ENCODE measurements at places on chromosomes 3 and 15.
A peak's percentile ranks its signal among the peaks of the same experiment; 100 is the strongest.

- no peak for DNase-seq
Observed at GRCh38 chr3:180135101-180135500, 98.4 kb upstream of the PEX5L start.

GRCh38 chr3:119417771-119418512 is 45.5 kb downstream of the TMEM39A start:
- no peak for DNase-seq

DNA sequence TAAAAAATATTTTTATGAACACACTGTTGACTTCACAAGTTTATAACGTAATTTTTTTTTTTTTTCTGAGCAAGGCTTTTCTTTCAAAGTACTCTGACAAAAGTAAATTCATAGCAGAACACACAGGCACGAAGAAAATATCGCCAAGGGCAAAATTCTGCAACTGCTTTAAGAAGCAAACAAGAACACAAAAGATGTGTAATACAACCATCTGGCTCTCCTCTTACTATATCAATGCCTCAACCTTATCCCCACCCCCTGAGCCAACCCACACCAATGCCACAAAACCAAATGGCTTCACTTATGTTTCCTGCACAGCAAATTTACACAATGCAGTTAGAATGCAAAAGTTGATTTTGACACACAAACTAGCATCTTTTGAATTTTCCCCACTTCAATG is 274.2 kb downstream of the FOXP1 start:
- DNase-seq = peak; percentile 74

GRCh38 chr3:45120359-45121158 is 25.6 kb downstream of the CDCP1 start:
- DNase-seq = peak; percentile 54

GRCh38 chr3:74129056-74129455 is 485.4 kb downstream of the CNTN3 start:
- no peak for DNase-seq

- DNase-seq = no peak
Observed at GRCh38 chr3:13236557-13237173, 163.4 kb upstream of the IQSEC1 start.

DNA sequence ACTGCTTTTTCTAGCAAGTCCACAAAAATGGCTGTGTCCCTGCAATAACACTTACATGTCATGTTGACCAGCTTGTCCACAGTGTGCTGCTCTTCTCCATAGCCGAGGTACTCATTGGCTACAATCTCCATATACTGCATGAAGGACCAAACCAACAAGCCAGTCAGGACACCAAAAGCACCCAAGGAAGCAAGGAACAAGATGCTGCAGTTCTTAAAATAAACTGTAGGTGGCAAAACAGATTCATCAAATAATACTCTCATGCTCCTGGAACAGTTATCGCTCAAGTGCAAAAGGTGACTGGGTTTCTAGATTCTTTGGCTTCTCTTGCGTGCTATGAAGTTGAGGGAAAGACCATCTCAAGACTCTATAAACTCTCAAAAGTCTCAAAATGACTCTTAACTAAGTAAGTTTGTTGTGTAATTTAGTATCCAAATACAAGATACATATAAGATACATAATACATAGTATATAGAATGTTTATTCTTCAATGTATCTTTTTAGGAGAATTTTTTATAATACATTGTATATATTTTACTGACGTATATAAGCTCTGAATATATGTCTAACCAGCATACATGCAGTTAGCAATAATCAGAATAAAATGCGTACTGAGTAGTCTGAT is 57.0 kb downstream of the NEK10 start:
- DNase-seq = peak; percentile 84

DNA sequence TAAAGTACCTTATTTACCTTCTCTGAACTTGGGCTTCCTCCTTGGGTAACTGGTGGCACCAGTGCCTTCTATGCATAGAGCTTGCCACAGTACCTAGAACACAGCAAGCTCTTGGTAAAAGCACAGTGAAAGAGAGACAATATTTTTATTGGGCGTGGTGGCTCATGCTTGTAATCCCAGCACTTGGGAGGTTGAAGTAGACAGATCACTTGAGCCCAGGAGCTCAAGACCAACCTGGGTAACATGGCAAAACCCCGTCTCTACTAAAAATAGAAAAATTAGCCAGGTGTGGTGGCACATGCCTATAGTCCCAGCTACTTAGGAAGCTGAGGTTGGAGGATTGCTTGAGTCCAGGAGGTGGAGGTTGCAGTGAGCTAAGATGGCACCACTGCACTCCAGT is 285.1 kb downstream of the PTPRG start:
- no peak for DNase-seq

DNA sequence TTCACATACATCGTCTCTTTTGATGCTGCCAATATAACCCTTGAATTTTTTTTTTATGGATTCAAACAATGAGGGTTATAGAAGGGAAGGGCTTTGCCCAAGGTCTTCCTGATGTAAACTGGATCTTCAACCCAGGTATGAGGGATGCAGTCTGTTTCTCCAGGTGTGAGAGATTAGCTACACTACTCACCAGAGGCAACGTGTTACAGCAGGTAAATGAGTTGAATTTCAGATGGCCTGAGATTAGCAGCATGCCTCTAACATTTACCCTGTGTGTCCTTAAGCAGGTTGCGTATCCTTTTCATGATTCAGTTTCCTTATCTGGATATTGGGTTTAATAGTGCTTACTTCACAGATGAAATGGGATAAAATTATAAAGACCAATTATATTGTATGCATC is 1.9 kb downstream of the RTP4 start:
- DNase-seq = no peak

GRCh38 chr15:80936288-80937078 is 53.1 kb downstream of the MESD start:
- DNase-seq = no peak

DNA sequence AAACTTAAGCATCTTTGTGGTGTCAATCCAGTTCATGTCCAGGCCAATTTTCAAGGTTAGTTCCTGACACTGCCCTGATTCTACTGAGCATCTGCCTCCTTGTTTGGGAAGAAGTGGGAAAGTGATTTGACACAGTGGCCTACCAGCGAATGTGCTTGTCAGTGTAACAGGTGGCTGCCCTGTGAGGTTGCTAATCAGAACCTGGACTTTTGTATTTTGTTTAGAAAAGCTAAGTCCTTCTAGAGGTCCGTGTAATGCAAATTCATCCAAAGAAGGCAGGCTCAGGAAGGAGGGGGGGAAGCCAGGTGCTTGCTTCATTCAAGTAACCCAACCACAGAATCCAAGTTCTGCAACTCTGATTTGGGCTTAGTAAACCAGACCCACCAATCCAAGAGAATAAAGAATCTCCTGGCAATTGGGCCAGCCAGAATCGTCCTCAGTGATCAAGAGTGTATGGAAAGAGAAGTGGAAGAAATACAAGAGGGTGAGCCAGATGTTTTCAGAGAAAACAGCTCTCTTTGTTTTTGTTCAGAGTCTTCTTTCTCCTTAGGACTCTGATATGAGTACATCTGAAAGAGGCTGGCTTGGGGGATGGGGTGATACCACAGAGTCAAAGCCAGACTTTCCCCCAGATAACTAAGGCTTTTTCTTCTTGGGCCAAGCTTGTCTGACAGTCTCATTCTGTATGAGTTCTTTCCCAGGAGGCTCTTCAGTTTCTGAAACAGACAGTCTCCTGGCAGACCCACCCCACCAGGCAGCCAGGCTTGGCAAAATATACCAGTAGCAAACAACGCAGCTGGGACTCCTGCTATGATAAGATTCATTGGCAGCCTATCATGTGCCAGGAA is 508.9 kb upstream of the TBL1XR1 start:
- no peak for DNase-seq

DNA sequence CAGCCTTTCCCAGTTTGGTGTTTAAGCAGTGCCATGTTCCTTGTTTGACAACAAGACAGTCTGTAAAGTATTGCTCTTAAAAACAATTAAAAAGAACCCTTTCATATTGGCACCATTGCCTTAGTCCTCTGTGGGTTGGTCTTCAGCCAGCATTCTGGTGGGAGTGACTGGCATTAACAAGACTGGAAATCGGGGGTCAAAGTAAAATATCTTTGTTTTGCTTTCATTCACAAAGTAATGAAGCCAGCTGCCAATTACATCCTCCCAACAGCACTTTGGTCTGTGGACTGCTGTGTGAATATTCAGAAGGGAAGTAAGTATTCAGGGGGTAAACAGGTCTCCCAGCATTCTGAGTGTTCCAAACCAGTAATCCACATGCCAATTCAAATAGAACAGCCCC is 8.3 kb upstream of the VILL start:
- no peak for DNase-seq

GRCh38 chr15:57340682-57341259 is 35.5 kb upstream of the CGNL1 start:
- DNase-seq = peak; percentile 77

GRCh38 chr15:73946795-73947370 is 20.6 kb downstream of the LOXL1 start:
- DNase-seq = no peak

DNA sequence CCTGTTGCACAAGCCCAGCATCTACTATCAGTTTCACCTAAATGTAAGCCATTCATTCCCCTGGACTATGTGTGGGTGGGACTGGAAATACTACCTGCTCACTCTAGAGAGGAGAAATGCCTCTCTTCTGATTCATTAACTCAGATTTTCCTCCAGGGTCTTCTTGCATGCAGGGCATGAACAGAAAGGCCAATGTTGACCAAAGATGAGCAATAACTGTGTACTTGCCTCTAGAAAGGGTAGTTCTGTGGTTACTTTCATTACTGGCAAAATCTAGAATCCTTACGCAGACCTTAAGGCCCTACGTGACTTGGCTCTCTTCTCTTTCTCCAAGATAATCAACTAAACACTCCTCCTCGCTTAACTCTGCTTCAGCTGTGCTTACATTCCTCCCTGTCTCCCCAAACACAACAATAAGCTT is 81.4 kb upstream of the PSMD6 start:
- peak; percentile 23 for DNase-seq

- peak; percentile 54 for DNase-seq
Observed at GRCh38 chr3:126245811-126246727, 65.7 kb upstream of the ALDH1L1 start.

- no peak for DNase-seq
Observed at GRCh38 chr3:44482721-44483120, 5.3 kb upstream of the ZNF445 start.

DNA sequence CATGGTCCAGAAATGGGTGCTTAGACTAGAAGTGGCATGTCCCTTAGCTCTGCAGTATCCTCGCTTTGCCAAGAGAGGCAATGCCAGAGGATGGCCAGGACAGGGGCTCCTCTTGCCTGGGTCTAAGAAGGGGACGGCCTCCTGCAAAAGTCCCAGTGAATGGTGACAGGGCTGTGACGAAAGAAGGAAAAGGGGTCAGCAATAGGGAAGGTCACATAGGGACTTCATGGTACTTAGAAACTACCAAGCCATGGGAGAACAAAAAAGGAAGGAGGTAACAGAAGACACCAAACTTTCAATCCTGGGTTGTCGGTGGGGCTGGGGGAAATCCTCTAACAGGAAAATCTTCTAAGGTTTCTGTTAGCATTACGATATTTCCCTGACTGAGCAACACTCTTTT is 36.2 kb upstream of the ATOSA start:
- DNase-seq = no peak

- peak; percentile 71 for DNase-seq
Observed at GRCh38 chr3:58237941-58238681, 519 bp downstream of the ABHD6 start.

DNA sequence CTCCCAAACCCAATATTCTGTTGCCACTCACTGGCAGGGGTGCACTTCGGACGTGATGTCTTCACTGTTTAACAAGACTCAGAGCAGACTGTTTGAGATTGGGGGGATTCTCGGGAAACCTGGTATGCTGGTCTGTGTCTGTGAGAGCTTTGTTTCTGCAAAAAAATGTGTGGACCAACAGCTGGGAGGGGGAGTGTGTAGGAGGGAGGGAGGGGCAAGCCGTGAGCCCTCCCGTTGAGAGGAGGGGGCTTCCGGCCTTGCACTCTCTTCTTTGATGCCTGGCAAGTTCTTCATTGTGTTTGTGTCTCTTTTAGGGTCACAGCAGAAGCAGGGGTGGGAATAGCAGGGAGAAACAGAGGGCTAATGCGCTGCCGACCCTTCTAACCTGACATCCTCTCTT is 74.9 kb upstream of the NDN start:
- no peak for DNase-seq

DNA sequence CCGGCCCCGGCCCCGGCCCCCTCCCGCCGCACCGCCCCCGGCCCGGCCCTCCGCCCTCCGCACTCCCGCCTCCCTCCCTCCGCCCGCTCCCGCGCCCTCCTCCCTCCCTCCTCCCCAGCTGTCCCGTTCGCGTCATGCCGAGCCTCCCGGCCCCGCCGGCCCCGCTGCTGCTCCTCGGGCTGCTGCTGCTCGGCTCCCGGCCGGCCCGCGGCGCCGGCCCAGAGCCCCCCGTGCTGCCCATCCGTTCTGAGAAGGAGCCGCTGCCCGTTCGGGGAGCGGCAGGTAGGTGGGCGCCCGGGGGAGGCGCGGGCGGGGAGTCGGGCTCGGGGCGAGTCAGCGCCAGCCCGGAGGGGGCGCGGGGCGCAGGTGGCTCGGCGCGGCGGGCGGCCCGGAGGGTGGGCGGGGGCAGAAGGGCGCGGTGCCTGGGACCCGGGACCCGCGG is 352 bp downstream of the CHRD start:
- DNase-seq = peak; percentile 32

DNA sequence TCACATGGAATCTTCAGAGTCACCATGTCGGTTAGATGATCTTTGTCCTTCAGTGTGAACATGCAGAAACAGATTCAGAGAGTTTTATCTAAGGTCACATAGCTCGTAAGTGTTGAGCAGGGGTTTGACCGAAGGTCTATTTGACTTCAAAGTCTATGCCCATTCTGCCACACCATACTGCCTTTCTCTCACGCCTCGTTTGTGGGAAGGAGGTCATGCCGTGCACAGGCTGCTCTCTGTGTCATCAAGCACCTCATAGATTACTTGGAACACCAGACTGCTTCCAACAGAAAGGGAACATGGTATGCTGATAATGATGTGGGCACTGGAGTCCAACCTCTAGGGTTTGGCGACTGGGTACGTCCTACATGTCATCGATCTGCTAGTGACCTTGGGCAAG is 128.8 kb downstream of the SV2B start:
- no peak for DNase-seq

- peak; percentile 68 for DNase-seq
Observed at GRCh38 chr3:154334973-154335420, 10.7 kb upstream of the DHX36 start.

DNA sequence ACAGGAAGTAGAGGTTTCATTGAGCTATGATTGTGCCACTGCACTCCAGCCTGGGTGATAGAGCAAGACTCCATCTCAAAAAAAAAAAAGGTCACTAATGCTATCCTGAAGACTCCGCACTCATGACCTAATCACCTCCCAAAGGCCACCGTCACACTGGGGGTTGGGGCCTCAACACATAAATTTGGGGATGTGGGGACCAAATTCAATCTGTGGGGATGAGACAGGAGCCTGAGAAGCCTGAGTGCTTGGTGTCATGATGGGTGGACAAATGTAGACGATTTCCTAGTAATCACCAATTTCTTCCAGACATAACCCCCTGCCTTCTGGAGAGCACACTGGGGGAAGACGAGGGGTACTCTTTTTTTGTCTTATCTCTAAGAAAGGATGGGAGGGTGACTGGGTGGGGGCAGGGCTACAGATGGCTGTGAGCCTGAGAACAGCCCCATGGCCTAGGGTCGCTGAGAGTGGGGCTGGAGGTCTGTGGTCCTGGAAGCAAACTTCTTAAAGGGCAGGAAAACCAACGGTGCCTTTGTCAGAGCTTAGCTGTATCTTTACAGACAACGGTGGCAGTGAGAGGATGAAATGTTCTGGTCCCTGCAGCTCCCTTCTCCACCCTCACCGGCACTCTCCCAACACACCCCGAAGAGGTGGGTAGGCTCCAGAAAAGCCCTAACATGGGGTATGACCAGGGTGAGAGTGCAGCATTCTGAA is 16.6 kb upstream of the KLF13 start:
- DNase-seq = no peak

- no peak for DNase-seq
Observed at GRCh38 chr15:98771541-98771940, 123.2 kb downstream of the IGF1R start.

- peak; percentile 43 for DNase-seq
Observed at GRCh38 chr15:41561777-41562145, 2.7 kb downstream of the TYRO3 start.

All from foreskin fibroblast (primary cell).